IMR-90 (cell line): ENCODE measurements at places on chromosomes 6 and 20.

GRCh38 chr6:84804720-84805119 is 40.3 kb upstream of the TBX18 start:
- no peak overlapping the region for H3K4me3 ChIP-seq
- no peaks in the 10 kb centered on the region for H3K27me3 ChIP-seq
- H3K4me1 ChIP-seq, result no peaks in the 10 kb centered on the region
- no peak for DNase-seq

DNA sequence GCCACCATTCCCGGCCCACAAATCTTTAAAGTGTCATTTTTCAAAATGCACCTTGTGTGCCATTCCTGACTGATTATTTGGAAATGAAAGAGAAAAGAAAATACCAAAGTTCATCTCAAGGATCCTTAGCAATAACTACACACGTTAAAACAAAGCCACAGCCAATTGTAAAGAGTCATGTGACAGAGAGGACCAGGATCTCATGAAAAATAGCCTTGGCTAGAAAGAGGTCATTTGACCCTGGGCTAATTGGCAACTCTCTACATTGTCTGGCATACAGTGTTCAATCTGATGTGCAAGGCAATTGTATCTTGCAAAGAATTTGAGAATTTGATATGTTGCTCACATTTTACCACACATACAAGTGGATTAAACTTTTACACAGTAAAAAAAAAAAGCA is 31.6 kb upstream of the HLA-G start:
- no peak overlapping the region for H3K27ac ChIP-seq
- no peak for DNase-seq
- H3K4me1 ChIP-seq, result no peaks in the 10 kb centered on the region
- H3K4me3 ChIP-seq, result no peak overlapping the region
- peaks cover 31% of the 10 kb centered on the region for H3K27me3 ChIP-seq

DNA sequence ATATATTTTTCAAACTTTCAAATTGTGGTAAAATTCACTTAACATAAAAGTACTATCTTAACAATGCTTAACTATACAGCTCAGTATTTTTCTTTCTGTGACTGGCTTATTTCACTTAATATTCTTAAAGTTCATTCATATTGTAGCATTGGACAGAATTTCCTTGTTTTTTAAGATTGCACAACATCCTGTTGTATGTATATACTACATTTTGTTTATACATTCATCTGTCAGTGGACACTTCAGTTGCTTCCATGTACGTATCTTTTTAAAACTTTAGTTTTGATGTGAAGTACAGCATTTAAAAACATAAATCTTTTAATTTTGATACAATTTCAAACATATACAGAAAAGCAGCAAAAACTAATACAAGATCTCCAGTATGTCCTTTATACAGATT is 220.7 kb downstream of the ZFAND3 start:
- H3K4me3 ChIP-seq, result no peak overlapping the region
- no peaks in the 10 kb centered on the region for H3K27me3 ChIP-seq
- H3K4me1 ChIP-seq, result peaks cover 7% of the 10 kb centered on the region
- peak; percentile 16 for DNase-seq

- H3K4me3 ChIP-seq, result no peak overlapping the region
- DNase-seq, result no peak
- no peaks in the 10 kb centered on the region for H3K36me3 ChIP-seq
- H3K4me1 ChIP-seq, result no peaks in the 10 kb centered on the region
- H3K27ac ChIP-seq, result no peak overlapping the region
Observed at GRCh38 chr6:122200440-122200839, 199.0 kb upstream of the HSF2 start.

GRCh38 chr6:157755032-157755745 is 67.9 kb upstream of the SNX9 start:
- H3K27ac ChIP-seq, result no peak overlapping the region
- H3K36me3 ChIP-seq, result no peaks in the 10 kb centered on the region
- DNase-seq, result peak; percentile 32

GRCh38 chr20:35000311-35000921 is 44.7 kb downstream of the MYH7B start:
- no peak overlapping the region for H3K4me3 ChIP-seq
- peaks cover 89% of the 10 kb centered on the region for H3K36me3 ChIP-seq
- no peak for DNase-seq
- H3K27me3 ChIP-seq, result no peaks in the 10 kb centered on the region

DNA sequence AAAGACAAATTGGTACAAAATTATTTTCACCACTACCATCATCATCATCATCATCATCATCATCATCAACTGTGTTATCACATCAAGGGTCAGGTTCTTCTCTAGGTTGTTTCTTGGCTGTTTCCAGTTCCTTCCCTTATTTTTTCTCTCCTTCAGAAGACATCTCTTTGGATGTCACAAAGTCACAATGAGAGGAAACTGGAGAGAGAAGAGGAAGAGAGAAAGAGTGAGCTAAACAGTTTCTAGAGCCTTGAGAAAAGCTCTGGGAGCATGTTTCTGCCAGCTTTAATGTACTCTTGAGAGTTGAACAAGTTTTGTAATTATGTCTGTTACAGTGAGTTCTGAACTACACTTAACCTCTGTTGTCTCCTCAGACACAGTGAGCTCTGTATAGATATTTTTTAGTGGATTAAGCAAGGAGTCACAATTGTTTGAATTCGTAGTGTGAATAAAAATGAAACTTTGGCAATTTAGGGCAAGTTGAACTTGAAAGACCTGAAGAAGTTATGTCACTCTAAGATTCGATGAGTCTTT is 123.0 kb upstream of the AKIRIN2 start:
- H3K36me3 ChIP-seq, result no peaks in the 10 kb centered on the region
- H3K4me3 ChIP-seq, result no peak overlapping the region
- no peaks in the 10 kb centered on the region; the same call in 1 of the 2 replicates for H3K27me3 ChIP-seq
- DNase-seq, result no peak

DNA sequence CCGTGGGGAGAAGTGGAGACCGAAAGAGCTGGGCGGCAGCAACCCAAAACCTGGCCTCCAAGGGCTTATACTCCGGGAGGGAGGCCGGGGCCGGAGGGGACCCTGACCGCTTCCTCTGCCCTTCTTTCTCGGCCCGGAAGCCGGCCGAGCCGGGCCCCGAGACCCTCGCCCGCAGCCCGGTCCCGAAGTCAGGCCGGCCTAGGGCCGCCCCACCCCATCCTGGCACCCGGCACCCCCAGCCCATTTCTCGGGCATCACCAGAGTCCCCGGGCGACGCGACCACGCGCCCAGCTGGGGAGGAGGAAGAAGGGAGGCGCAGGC is 572 bp upstream of the ZDHHC14 start:
- no peaks in the 10 kb centered on the region for H3K36me3 ChIP-seq
- no peak for DNase-seq
- H3K27ac ChIP-seq, result peak overlapping the region; percentile 69
- H3K4me1 ChIP-seq, result no peaks in the 10 kb centered on the region
- peak overlapping the region; percentile 71 for H3K4me3 ChIP-seq
- H3K27me3 ChIP-seq, result no peaks in the 10 kb centered on the region

- H3K27ac ChIP-seq, result no peak overlapping the region
- no peaks in the 10 kb centered on the region for H3K4me1 ChIP-seq
- H3K36me3 ChIP-seq, result no peaks in the 10 kb centered on the region
- DNase-seq, result no peak
- no peak overlapping the region for H3K4me3 ChIP-seq
- no peaks in the 10 kb centered on the region; the same call in 1 of the 2 replicates for H3K27me3 ChIP-seq
Observed at GRCh38 chr6:127869772-127870404, 31.0 kb downstream of the THEMIS start.

DNA sequence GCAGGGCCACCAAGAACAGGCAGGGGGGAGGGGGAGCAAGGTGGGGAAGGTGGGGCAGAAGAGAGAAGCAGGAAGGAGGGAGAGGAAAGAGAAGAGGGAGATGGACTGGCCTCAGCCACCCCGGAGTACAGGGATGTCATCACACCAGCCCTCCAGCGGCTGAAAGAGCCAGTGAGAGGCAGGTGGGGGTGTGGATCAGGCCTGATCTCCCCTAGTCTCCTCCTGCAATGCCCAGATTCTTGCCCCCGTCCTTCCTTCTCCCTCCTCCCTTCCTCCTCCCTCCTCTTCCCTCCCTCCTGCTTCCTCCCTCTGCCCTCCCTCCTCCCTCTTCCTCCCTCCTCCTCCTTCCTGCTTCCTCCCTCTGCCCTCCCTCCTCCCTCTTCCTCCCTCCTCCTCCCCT is 61.5 kb downstream of the YTHDF1 start:
- no peaks in the 10 kb centered on the region for H3K4me1 ChIP-seq
- H3K27me3 ChIP-seq, result peaks cover 43% of the 10 kb centered on the region
- H3K36me3 ChIP-seq, result no peaks in the 10 kb centered on the region
- no peak overlapping the region for H3K4me3 ChIP-seq
